Activated T-cell treated with anti-CD3 and anti-CD28 coated beads, Interleukin-2, amount 50 U/mL, for 72 hours (primary cell): ENCODE measurements at places on chromosomes 3 and 15.

- DNase-seq, result peak; percentile 50
Observed at GRCh38 chr3:111690242-111690641, 95.1 kb upstream of the ZBED2 start.

- DNase-seq, result no peak
Observed at GRCh38 chr15:39833515-39833981, 50.9 kb upstream of the FSIP1 start.

DNA sequence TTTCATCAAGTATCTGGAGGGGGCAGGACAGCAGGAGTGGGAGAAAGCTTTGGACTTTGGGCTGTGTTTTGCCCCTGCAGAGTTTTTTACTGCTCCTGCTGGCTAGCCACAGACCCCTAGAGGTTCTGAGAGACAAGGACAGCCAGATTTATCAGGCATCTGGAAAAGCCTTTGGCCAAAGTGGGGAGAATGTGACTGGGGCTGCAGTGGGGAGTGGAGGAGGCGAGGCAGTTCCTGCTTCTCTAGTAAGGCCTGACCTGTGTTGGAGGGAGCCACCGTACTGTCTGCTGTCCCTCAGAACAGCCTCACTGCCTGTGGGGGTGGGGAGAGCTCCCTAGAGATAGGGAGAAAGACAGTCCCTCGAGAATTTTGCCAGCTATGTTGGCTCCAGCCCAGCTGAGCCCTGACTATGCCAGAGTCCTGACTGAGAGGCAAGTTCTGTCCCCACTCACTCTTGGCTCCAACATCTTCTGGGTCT is 2.2 kb downstream of the ALPK3 start:
- no peak for DNase-seq

GRCh38 chr3:157159762-157160657 is at the start of gene CCNL1:
Gene CCNL1 (minus strand): TSS chr3:157160147. CDS start chr3:157160094, 53 bp downstream.
- DNase-seq, result peak; percentile 96

GRCh38 chr3:140756240-140757016 is 78.6 kb downstream of the TRIM42 start:
- DNase-seq, result no peak

DNA sequence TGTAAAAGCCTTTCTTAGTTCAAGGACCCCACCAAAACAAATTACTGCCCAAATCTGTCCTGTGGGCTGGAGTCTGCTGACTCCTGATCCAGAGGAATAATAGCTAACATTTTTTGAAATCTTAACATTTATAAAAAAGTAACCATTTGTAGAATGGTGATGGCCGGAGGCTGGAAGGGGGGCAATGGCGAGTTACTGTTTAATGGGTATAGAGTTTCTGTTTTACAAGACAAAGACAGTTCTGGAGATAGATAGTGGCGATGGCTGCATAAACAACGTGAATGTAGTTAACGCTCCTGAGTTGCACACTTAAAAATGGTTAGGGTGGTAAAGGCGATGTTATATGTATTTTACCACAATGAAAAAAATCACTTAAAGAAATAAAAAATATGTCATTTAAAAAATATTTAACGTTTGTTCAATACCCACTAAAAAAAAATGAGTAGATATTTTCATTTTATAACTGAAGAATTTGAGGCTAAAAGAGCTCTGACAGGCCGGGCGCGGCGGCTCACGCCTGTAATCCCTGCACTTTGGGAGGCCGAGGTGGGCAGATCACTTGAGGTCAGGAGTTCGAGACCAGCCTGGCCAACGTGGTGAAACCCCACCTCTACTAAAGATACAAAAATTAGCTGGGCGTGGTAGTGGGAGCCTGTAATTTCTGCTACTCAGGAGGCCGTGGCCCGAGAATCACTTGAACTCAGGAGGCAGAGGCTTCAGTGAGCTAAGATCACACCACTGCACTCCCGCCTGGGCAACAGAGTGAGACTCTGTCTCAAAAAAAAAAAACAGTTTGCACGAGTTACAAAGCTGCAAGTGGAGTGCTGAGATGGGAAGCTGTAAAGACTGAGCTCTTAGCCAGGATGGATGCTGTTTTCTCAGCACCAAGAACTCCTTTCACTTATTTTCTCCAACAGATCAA is 37.6 kb downstream of the IGF2BP2 start:
- DNase-seq, result no peak

DNA sequence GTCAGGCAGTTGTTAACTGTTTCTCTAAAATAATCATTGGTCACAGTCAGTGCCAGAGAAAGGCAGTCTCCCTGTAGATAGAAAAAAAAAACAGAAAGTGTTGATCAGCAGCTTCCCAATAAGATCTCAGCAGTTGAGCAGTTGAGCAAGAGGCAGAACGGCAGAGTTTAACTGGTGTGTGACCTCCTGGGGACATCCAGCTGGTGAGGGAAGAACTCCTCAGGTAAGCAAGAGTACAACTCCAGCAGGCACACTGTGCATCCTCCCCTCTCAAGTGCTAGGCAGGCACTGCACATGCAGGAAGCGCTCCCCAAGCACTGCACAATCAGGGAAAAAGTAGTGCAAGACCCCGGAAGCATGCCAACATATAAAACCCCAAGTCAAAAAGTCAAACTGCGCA is 1287.2 kb downstream of the NSUN3 start:
- no peak for DNase-seq

DNA sequence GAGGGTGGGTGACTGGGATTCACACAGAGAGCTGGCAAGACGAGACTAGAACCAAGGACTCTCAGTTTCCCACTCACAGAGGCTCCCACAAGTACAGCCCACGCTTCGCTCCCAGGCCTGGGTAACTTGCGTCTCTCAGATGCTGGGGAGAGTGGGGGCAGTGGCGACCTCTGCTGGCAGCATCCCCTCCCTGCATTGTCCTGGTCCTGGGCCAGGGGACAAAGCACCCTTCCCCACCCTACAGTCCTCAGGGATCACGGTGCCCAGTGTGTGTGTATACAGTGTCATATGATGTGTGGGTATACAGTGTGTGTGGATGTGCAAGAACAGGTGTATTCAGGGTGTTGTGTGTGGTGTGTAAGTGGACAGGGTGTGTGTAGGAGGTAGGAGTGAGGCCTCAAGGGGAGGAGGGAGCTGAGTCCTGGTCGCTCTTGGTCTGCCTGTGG is 12.8 kb downstream of the VILL start:
- peak; percentile 76 for DNase-seq

DNA sequence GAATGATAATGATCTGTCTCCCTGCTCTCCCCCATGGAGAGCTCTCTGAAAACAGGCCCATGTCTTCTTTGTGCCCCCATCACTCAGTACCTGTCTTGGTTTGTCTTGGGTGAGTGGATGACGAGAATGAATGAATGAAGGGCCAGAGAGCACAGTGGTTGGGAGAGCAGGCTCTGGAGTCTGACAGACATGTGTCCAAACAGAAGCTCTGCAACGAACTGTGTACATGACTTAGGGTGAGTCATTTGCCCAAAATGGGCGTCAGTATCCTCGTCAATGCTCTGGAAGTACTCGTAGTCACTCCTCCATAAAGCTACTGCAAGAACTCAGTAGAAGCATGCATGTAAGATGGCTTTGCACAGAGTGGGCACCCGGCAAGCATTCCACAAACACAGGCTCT is 170.2 kb upstream of the TLE3 start:
- no peak for DNase-seq

GRCh38 chr15:39074341-39074985 is 506.4 kb upstream of the THBS1 start:
- DNase-seq, result no peak

- no peak for DNase-seq
Observed at GRCh38 chr3:195119461-195120266, 151.3 kb downstream of the XXYLT1 start.

DNA sequence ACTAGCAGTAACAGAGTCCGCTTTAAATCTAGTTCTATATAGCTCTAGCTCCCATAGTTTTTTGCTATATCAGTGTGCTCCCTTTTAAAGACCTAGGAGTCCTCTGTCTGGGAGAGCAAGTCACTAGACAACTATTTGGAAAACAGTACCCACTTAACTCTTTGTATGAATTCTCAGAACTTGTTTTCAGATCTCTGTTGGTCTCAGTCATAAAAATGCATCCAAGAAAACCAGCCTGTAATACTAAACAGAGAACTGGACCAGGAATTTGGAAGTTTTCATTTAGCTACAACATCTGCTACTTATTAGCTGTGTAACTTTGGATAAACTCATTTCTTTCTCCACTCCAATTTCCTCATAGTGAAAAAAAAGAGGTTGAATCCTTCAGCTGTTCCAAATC is 56.9 kb upstream of the C3orf49 start:
- no peak for DNase-seq

GRCh38 chr15:78933187-78933822 is 11.5 kb downstream of the CTSH start:
- DNase-seq, result no peak

- DNase-seq, result no peak
Observed at GRCh38 chr3:159448902-159449301, 539.7 kb upstream of the IL12A start.

DNA sequence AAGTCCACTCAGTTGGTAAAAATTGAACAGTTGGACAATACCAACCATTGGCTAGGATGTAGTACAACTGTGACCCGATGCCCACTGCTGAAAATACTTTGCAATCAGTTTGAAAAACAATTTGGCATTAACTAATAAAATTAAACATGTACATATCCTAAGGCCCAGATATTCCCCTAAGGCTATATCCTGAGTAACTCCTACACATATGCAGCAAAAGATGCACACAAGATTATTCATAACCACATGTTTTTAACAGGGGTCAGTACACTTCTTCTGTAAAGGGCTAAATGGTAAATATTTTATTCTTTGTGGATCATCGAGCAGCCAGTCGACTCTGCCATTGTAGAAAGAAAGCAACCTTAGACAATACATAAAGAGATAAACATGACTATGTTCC is 116.3 kb downstream of the MEX3B start:
- DNase-seq, result no peak

DNA sequence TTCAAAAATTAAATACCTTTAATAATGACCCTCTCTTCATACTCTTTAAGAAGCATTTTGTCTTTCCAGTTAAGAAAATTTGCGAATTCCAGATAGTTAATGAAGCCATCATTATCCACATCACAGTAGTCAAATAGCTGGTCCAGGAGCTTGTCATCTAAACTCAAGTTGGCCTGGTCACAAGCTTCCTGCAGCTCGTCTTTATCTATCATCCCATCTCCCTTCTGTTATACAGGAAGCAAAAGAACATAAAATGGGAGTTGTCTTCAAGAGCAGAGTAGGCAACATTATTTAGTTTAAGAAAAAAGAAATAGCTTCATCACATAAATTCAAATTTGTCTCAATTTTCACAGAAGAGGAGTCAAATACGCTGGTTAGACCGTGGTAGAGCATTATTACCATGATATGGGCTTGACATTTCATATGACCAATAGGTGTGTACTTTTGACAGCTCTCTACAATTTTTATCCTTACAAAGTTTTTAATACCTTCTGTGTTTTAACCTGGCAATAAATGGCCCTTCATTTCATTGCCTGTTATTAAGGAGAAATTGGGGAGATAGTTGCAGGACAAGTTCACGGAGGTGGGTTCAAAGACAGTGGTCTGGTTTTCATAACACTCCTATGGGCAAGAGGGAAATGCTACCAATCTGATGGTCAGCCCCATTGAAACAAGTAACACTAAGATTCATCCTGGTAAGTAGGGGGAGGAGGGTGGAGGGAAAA is 45.4 kb downstream of the EFHB start:
- DNase-seq, result no peak

DNA sequence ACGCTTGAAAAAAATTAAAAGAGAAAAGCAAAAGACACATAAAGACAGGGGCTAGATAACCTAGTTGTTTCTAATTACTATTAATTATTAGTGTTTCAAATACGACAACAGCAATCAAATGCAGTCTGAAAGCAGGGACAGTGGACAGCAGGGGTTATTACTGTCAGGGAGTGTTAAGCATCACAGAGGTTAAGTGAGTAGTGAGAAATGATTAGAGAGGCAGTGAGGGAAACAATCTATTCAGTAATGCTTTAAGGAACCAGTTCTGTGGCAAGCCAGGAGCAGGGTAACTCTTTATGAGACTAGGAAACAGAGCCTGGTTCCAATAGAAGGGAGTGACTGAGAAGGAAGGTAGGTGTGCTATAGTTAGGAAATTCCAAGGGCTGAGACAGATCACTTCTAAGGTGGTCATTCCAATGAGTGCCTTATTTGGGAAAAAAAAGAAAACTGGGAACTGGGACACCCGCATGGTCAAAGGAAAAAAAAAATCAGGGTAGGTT is 15.0 kb downstream of the RYK start:
- DNase-seq, result no peak

DNA sequence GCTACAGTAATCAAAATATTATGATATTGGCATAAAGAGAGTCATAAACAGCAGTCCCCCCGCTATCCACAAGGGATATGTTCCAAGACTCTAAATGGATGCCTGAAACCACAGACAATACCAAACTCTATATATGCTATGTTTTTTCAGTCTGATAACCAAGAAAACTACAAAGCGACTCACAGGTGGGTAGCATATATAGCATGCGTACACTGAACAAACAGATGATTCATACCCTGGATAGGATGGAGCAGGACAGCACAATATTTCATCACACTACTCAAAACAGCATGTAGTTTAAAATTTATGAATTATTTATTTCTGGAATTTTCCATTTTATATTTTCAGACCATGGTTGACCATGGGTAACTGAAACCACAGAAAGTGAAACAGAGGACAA is 87.0 kb upstream of the PPP2R3A start:
- DNase-seq, result no peak

- no peak for DNase-seq
Observed at GRCh38 chr3:122727766-122728165, 47.1 kb downstream of the PARP14 start.

DNA sequence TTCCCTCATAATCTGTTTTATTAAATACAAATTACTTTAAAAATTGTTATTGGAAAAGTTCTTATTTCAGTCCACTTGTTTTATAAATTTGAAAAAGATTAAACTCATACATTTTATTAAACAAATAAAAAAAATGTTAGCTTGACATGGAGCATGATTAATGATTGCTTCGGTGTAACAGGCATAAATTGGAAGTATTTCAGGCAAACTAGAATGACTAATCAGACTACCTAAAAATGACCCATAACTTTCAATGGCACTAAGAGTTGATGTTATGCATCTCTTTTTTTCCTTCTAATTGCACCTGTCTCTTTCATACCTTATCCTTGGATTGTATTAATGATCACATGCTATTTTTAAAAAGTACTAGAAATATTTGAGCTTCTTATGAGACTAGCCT is 343.3 kb downstream of the ZNF385D start:
- no peak for DNase-seq
